ENCODE measurements at places on chromosomes 11 and 22. TPM values are rescaled to one million over a fixed set of nuclear protein-coding genes. Genes with fewer than 3 reads are reported as not detected.

The NPAS4 gene
- not detected for total RNA-seq

The GPR83 gene
- not detected for total RNA-seq

The FGF19 gene
- total RNA-seq: not detected

The APOBEC3G gene
- total RNA-seq: 21.6 TPM

The MOV10L1 gene
- total RNA-seq: 1.1 TPM

The OR52I1 gene
- total RNA-seq: not detected

The SLC29A2 gene
- total RNA-seq: 0.17 TPM

The EWSR1 gene
- total RNA-seq: 91.2 TPM

The SHANK2 gene
- 0.43 TPM for total RNA-seq

The TPCN2 gene
- 11.7 TPM for total RNA-seq

The SLC5A1 gene
- not detected for total RNA-seq

The SF1 gene
- total RNA-seq: 58.8 TPM

The MMP8 gene
- under 0.01 TPM for total RNA-seq

The GLYATL1 gene
- total RNA-seq: 0.17 TPM

The ARHGAP8 gene
- total RNA-seq: 0.86 TPM

The MS4A4E gene
- not detected for total RNA-seq

The GTSE1 gene
- 0.95 TPM for total RNA-seq

Measured in bronchial smooth muscle cell (primary cell).